ENCODE measurements at places on chromosomes 5 and 9.

DNA sequence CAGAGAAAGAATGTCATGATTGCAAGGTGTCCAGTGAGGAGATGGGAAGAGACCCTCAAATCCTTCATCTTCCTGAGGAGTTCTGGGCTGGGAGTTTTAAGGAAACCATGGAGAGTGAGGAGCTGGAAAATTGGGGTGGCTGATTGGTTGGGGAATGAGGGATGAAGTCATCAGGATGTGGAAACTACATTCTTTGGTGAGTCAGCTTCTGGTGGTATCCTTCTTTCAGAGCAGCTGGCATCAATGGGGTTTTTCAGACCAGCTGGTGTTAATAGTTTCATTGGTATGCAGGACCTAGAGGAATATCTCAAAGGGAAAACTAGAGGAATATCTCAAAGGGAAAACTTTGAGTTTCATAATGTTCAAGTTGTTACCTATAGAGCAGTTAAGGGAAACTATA lies 45.2 kb downstream of the RNF180 start:
- H3K4me1 ChIP-seq, result no peaks in the 10 kb centered on the region
- no peak overlapping the region for H3K27ac ChIP-seq
- H3K36me3 ChIP-seq, result no peaks in the 10 kb centered on the region
- DNase-seq, result peak; percentile 72
- no peaks in the 10 kb centered on the region for H3K27me3 ChIP-seq

DNA sequence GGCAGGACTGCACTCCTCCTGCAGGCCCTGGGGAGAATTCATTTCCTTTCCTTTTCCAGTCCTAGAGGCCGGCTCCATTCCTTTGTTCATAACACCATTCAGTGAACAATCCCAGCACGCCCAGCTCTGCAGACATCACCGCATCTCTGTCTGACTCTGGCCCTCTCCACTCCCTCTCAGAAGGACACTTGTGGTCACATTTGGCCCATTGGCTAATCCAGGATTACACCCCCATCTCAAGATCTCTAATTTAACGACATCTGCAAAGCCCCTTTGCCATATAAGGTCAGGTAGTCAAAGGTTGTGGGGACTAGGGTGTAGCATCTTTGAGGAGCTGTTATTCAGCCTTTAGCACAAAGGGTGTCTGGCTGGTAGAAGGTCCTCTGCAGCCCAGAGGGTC lies 185.0 kb upstream of the DAP start:
- H3K36me3 ChIP-seq, result no peaks in the 10 kb centered on the region
- no peak overlapping the region for H3K4me3 ChIP-seq
- no peak for DNase-seq
- no peak overlapping the region for H3K27ac ChIP-seq
- H3K27me3 ChIP-seq, result peaks cover 12% of the 10 kb centered on the region

- DNase-seq, result no peak
- H3K27ac ChIP-seq, result no peak overlapping the region
Observed at GRCh38 chr5:35518104-35518503, 99.6 kb upstream of the SPEF2 start.

DNA sequence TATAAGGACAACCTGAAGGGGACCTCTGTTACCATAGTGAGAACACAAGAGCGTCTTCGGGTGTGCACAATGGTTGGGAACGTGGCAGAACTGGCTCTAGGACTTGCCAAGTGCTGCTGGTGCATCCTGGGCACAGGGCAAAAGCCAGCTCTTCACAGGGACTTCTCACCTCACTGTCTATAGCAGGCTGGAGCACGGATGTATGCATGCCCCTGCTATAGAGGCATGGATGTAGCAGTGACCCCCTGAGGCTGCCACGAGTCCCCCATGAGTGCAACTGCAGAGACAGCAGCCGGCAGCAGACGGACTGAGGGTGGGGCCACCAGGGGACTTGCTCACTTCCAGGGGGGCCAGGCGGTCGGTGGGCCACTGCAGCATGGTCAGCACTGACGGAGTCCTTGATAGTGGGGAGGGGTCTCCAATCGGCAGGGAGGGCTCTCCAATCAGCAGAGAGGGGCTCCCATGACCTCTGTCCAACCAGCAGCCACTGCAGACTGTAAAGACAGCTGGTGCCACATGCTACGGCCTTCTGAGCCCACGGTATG lies 64.9 kb downstream of the SEMA4D start:
- DNase-seq, result no peak
- peaks cover 3% of the 10 kb centered on the region for H3K4me1 ChIP-seq
- H3K36me3 ChIP-seq, result no peaks in the 10 kb centered on the region
- no peaks in the 10 kb centered on the region for H3K27me3 ChIP-seq
- H3K27ac ChIP-seq, result no peak overlapping the region
